ENCODE measurements at places on chromosomes 11 and 22. TPM values are rescaled to one million over a fixed set of nuclear protein-coding genes. Genes with fewer than 3 reads are reported as not detected.

- no peaks in the 10 kb centered on the region for H3K36me3 ChIP-seq
- no peak for DNase-seq
- H3K27ac ChIP-seq, result no peak overlapping the region
- no peaks in the 10 kb centered on the region for H3K27me3 ChIP-seq
- H3K4me1 ChIP-seq, result no peaks in the 10 kb centered on the region
These were observed 546.2 kb downstream of the NTM start for GRCh38 chr11:131916638-131917037.

GRCh38 chr11:126450806-126451205 lies 95.3 kb downstream of the ST3GAL4 start:
- no peak for DNase-seq
- peaks cover 9% of the 10 kb centered on the region for H3K4me1 ChIP-seq
- H3K27ac ChIP-seq, result no peak overlapping the region
- H3K27me3 ChIP-seq, result no peaks in the 10 kb centered on the region

- no peaks in the 10 kb centered on the region for H3K4me1 ChIP-seq
- no peaks in the 10 kb centered on the region for H3K27me3 ChIP-seq
- H3K4me3 ChIP-seq, result no peak overlapping the region
- no peak for DNase-seq
These were observed 8.0 kb downstream of the APLP2 start for GRCh38 chr11:130077671-130078070.

GRCh38 chr11:22276535-22276934 lies 61.6 kb upstream of the SLC17A6 start:
- DNase-seq, result no peak
- H3K4me3 ChIP-seq, result no peak overlapping the region
- H3K36me3 ChIP-seq, result no peaks in the 10 kb centered on the region
- no peaks in the 10 kb centered on the region for H3K27me3 ChIP-seq
- no peak overlapping the region for H3K27ac ChIP-seq

GRCh38 chr11:93013646-93014045 lies 44.2 kb downstream of the MTNR1B start:
- no peak overlapping the region for H3K27ac ChIP-seq
- no peak overlapping the region for H3K4me3 ChIP-seq
- no peaks in the 10 kb centered on the region for H3K36me3 ChIP-seq
- H3K27me3 ChIP-seq, result no peaks in the 10 kb centered on the region

GRCh38 chr11:128625326-128625725 lies 38.0 kb upstream of the ETS1 start:
- DNase-seq, result no peak
- no peaks in the 10 kb centered on the region for H3K4me1 ChIP-seq
- H3K27me3 ChIP-seq, result no peaks in the 10 kb centered on the region
- H3K27ac ChIP-seq, result no peak overlapping the region
- H3K4me3 ChIP-seq, result no peak overlapping the region

OR2AG1 gene
- total RNA-seq, result not detected

Data from ovary (tissue), 10 donors.